ENCODE measurements at places on chromosomes 12 and 14. TPM values are rescaled to one million over a fixed set of nuclear protein-coding genes. Genes with fewer than 3 reads are reported as not detected.

STRAP gene
- 195 TPM for total RNA-seq

REM2 gene
- not detected for total RNA-seq

LAG3 gene
- total RNA-seq: not detected

- no peak for DNase-seq
These were observed 224.0 kb downstream of the TTC6 start for GRCh38 chr14:37819155-37820015.

GRCh38 chr14:95155045-95155444, 2.3 kb downstream of the DICER1 start:
- DNase-seq: no peak
